Fibroblast of lung (primary cell): ENCODE measurements at places on chromosomes 5 and 9. TPM values are rescaled to one million over a fixed set of nuclear protein-coding genes. Genes with fewer than 3 reads are reported as not detected.

DNA sequence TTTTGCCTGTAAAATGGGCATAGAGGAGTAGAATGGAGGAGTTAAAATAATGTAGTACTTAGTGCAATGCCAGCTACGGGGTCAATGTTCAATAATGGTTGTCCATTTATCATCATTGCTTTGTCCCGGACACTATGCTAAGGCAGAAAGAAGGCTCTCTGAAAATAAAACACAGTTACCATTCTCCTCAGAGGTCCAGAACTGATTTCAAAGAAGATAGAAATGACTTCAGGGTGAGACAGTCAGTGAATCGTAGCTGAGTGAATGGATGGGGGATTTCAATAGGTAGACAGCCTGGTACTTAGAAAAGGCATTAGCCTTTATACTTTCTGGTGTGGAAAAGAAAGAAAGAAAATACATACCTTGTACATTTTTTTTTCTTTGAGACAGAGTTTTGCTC is 1.2 kb upstream of the AK3 start:
- H3K27ac ChIP-seq: no peak overlapping the region
- no peak for DNase-seq
- no peaks in the 10 kb centered on the region for H3K4me1 ChIP-seq
- no peaks in the 10 kb centered on the region for H3K36me3 ChIP-seq
- H3K4me3 ChIP-seq: peak overlapping the region; percentile 94
- no peaks in the 10 kb centered on the region for H3K27me3 ChIP-seq

DNA sequence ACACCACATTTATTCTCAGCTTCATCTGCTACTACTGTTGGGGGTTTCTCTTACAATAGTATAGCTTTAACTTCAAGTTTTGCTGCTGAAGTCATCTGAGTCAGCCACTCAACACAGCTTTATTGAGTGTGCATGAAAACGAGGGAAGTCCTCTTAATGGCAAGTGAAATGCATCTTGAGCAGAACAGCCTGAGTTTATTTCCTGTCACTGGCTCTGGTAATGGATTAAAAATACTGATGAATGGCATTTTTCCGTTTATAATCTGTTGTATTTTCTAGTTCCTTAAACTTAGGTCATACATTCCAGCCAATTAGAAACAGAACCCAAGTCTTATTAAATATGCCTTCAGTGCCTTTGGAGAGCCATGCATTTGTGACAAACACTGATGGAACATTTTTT is 238.6 kb downstream of the SLF1 start:
- no peak overlapping the region for H3K27ac ChIP-seq
- peak; percentile 9 for DNase-seq
- no peak overlapping the region for H3K4me3 ChIP-seq
- H3K4me1 ChIP-seq: no peaks in the 10 kb centered on the region
- no peaks in the 10 kb centered on the region for H3K27me3 ChIP-seq
- H3K36me3 ChIP-seq: no peaks in the 10 kb centered on the region

- no peak for DNase-seq
- no peaks in the 10 kb centered on the region for H3K36me3 ChIP-seq
- H3K4me3 ChIP-seq: no peak overlapping the region
- no peak overlapping the region for H3K27ac ChIP-seq
- no peaks in the 10 kb centered on the region for H3K27me3 ChIP-seq
Measured at GRCh38 chr5:172845154-172845553, 11.1 kb downstream of the ERGIC1 start.

DNA sequence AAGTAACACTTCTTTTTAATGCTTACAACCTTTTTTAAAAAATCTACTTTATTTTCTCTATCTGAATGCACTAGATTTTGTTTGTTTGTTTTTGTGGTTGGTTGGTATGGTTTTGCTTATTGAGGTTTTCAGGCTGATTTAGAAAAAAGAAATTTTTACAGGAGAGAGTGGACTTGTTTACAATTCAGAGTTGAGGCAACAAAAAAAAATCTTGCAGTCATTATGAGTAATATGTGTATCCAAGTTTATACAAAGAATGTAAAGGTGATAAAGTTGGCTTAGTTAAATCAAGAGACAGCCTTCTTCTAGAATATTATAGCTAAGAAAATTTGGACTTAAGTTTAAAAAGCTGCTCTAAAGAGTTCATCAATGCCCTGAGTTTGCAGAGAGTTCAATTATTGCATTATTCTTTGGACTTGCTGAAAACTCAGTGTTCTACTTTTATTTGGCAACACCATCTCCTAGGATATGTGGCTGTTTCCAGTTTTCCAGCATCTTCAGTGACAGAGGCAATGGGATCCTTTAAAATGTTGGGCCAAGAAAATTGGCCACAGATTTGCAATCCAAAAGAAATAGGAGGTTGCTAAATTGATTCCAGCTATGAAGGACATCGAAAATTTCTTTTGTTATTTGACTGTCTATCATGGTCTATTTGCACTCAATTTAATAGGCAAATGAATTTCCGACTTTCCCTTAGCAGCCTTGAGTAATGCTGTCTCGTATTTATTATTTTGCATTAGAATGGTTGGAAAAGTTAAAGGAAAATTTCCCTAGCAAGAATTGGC is 10.7 kb downstream of the STK32A start:
- no peak for DNase-seq
- H3K27me3 ChIP-seq: no peaks in the 10 kb centered on the region
- no peaks in the 10 kb centered on the region for H3K36me3 ChIP-seq
- H3K27ac ChIP-seq: no peak overlapping the region
- H3K4me3 ChIP-seq: no peak overlapping the region

DNA sequence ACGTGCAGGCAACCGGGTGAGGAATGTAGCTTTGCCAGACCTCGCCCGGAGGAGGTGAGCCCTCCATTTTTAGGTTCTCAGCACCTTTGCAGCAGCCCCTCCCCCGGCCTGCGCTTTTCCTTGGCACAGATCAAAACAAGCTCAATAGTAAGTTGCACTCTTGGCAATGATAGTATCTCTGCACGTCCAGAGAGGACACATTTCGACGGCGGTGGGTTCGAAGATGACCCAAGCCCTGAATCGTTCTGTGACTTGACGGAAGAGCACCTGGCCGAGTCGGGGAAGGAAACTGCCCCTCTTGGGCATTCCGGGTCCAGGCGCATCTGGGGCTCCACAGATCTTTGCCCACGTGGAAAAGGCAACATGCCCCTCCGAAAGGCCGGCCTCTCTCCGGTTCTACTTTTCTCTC is 904 bp downstream of the GDNF start:
- no peak for DNase-seq
- no peaks in the 10 kb centered on the region for H3K36me3 ChIP-seq
- H3K4me3 ChIP-seq: no peak overlapping the region
- H3K27me3 ChIP-seq: no peaks in the 10 kb centered on the region
- no peak overlapping the region for H3K27ac ChIP-seq

GRCh38 chr9:24912767-24913166 is 367.1 kb upstream of the IZUMO3 start:
- H3K4me1 ChIP-seq: no peaks in the 10 kb centered on the region
- no peak for DNase-seq
- H3K36me3 ChIP-seq: no peaks in the 10 kb centered on the region
- H3K4me3 ChIP-seq: no peak overlapping the region
- H3K27ac ChIP-seq: no peak overlapping the region

DNA sequence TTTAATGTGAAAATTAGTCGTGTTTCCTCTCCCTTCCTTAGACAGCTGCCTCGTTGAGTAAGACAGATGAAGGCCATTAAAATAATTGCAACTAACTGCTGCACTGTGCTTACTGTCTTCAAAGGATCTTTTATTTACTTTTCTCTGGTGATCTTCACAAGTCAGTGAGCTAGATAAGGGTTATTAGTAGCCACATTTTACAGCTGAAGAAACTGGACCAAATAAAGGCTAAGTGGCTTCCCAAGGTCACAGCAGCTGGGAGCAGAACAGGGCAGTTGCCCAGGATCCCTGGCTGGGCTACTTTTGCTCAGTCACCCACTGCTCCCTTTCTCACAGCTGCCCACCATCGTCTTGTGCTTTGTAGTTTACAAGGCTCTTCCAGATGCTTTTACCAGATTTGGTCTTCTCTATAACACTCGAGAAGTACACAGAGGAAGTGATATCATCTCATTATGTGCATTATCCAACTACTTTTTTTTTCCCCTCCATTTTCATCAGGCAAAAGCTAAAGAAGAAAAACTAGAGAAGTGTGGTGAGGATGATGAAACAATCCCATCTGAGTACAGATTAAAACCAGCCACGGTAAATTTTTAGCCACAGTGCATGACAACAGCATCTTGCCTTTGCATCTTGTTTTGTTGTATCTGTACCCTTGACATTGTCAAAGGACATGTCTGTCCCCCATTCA is 61.8 kb downstream of the ERAP1 start:
- peaks cover 22% of the 10 kb centered on the region for H3K36me3 ChIP-seq
- H3K27me3 ChIP-seq: no peaks in the 10 kb centered on the region
- H3K27ac ChIP-seq: no peak overlapping the region
- H3K4me3 ChIP-seq: no peak overlapping the region
- no peaks in the 10 kb centered on the region for H3K4me1 ChIP-seq
- no peak for DNase-seq

- no peaks in the 10 kb centered on the region for H3K36me3 ChIP-seq
- no peaks in the 10 kb centered on the region for H3K27me3 ChIP-seq
- peak overlapping the region; percentile 54 for H3K4me3 ChIP-seq
Measured at GRCh38 chr5:52915176-52915875, 73.8 kb upstream of the ITGA2 start.

GRCh38 chr5:150108711-150109514 is 22.6 kb upstream of the CSF1R start:
- peak overlapping the region; percentile 23 for H3K27ac ChIP-seq
- H3K36me3 ChIP-seq: peaks cover under 1% of the 10 kb centered on the region
- no peak for DNase-seq
- H3K4me1 ChIP-seq: peaks cover 24% of the 10 kb centered on the region
- no peaks in the 10 kb centered on the region for H3K27me3 ChIP-seq

GRCh38 chr9:11158676-11159075 is 545.9 kb upstream of the PTPRD start:
- DNase-seq: no peak
- H3K27ac ChIP-seq: no peak overlapping the region
- no peaks in the 10 kb centered on the region for H3K27me3 ChIP-seq
- H3K4me1 ChIP-seq: no peaks in the 10 kb centered on the region

GRCh38 chr9:16719921-16720320 is 150.5 kb downstream of the BNC2 start:
- no peak overlapping the region for H3K4me3 ChIP-seq
- no peaks in the 10 kb centered on the region for H3K36me3 ChIP-seq
- peaks cover 6% of the 10 kb centered on the region for H3K4me1 ChIP-seq
- no peak overlapping the region for H3K27ac ChIP-seq

DNA sequence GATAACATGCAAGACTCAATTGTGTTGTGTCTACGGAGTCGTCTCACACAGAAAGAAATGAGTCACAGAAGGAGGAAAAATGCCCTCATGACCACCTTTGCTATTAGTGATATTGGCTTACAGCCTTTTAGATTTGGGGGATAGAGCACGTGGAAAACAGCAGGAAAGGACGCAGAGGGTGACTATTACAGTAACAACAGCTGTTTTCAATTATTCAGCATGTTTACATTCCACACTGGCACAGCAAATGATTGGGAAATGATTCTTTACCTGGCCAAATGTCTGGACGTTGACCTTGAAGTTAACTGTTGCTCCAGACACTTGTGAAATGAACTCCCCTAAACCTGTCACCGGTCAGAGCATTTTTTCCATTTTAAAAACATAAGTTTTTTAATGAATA is 46.8 kb downstream of the APTX start:
- H3K4me3 ChIP-seq: no peak overlapping the region
- no peaks in the 10 kb centered on the region for H3K27me3 ChIP-seq
- H3K4me1 ChIP-seq: no peaks in the 10 kb centered on the region
- H3K27ac ChIP-seq: no peak overlapping the region
- no peaks in the 10 kb centered on the region for H3K36me3 ChIP-seq
- peak; percentile 84 for DNase-seq

GRCh38 chr5:38420691-38421390 is 135.6 kb downstream of the LIFR start:
- peaks cover 16% of the 10 kb centered on the region for H3K4me1 ChIP-seq
- H3K36me3 ChIP-seq: no peaks in the 10 kb centered on the region
- no peaks in the 10 kb centered on the region for H3K27me3 ChIP-seq
- peak; percentile 76 for DNase-seq
- no peak overlapping the region for H3K27ac ChIP-seq

- DNase-seq: peak; percentile 94
- H3K27ac ChIP-seq: peak overlapping the region; percentile 70
- H3K4me3 ChIP-seq: no peak overlapping the region
- peaks cover 8% of the 10 kb centered on the region for H3K4me1 ChIP-seq
Measured at GRCh38 chr5:169945831-169946261, 34.4 kb downstream of the INSYN2B start.

- peaks cover 3% of the 10 kb centered on the region for H3K36me3 ChIP-seq
- no peaks in the 10 kb centered on the region for H3K27me3 ChIP-seq
- no peak overlapping the region for H3K4me3 ChIP-seq
- H3K4me1 ChIP-seq: peaks cover 23% of the 10 kb centered on the region
- peak; percentile 75 for DNase-seq
- no peak overlapping the region for H3K27ac ChIP-seq
Measured at GRCh38 chr9:92607088-92607487, 62.8 kb downstream of the IPPK start.

- H3K4me1 ChIP-seq: no peaks in the 10 kb centered on the region
- no peak overlapping the region for H3K27ac ChIP-seq
- H3K4me3 ChIP-seq: no peak overlapping the region
- no peaks in the 10 kb centered on the region for H3K36me3 ChIP-seq
Measured at GRCh38 chr5:8615142-8615858, 746.4 kb downstream of the MTRR start.

GRCh38 chr5:94793816-94794198 is 175.3 kb downstream of the SLF1 start:
- H3K27me3 ChIP-seq: no peaks in the 10 kb centered on the region
- peak; percentile 80 for DNase-seq
- H3K27ac ChIP-seq: peak overlapping the region; percentile 50
- no peak overlapping the region for H3K4me3 ChIP-seq
- H3K36me3 ChIP-seq: no peaks in the 10 kb centered on the region
- H3K4me1 ChIP-seq: no peaks in the 10 kb centered on the region

- no peaks in the 10 kb centered on the region for H3K36me3 ChIP-seq
- H3K4me1 ChIP-seq: no peaks in the 10 kb centered on the region
- H3K4me3 ChIP-seq: no peak overlapping the region
- no peaks in the 10 kb centered on the region for H3K27me3 ChIP-seq
- no peak for DNase-seq
Measured at GRCh38 chr9:99509900-99510535, 287.9 kb downstream of the SEC61B start.

GRCh38 chr9:134475011-134475790 is 148.9 kb downstream of the RXRA start:
- H3K27me3 ChIP-seq: no peaks in the 10 kb centered on the region
- H3K27ac ChIP-seq: no peak overlapping the region
- peaks cover 17% of the 10 kb centered on the region for H3K4me1 ChIP-seq
- DNase-seq: peak; percentile 81

Gene SLC46A2
- total RNA-seq: not detected in 2 replicates

Gene MEF2C
- total RNA-seq: 5.4 and 12.2 TPM in 2 replicates

Gene OR1Q1
- not detected in 2 replicates for total RNA-seq

Gene INSL4
- total RNA-seq: not detected in 2 replicates

Gene PELO
- 31.1 and 45.2 TPM in 2 replicates for total RNA-seq

Gene ERAP2
- 66.0 and 180 TPM in 2 replicates for total RNA-seq

Gene PRELID1
- total RNA-seq: 56.8 and 64.2 TPM in 2 replicates

Gene PCDHA5
- total RNA-seq: 0.33 TPM in 1 of 2 replicates, not detected in the other
